ENCODE measurements at places on chromosomes 5 and 9. TPM values are rescaled to one million over a fixed set of nuclear protein-coding genes. Genes with fewer than 3 reads are reported as not detected.

GRCh38 chr5:71703941-71704340 lies 15.1 kb upstream of the CARTPT start:
- DNase-seq, result no peak

DNA sequence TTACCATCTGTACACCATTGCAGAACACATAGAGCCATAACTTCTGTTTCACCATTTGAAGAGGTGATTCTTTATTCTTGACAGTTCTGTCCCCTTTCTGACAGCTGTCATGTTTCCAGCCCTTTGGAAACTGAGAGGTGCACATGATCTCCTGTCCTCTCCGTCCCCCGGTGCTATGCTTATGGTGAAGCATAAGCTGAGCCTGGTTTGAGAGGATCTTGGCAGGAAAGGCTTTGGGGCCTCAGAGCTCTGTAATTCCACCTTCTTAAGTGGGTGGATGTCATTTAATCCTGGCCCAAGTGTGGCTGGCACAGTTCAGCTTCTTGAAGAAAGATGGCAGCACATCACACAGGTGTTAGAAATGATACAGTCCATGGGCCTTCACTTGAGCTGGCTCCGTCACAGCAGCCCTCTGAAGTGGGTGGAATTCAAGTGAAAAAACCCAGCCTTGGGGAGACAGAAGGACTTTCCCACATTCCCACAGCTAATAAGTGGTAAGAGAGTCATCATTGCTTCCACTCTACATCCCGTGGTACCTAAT lies 30.7 kb upstream of the GRPEL2 start:
- no peak for DNase-seq

Gene CDC20B
- total RNA-seq, result not detected

Gene CD72
- 1.4 TPM for total RNA-seq

DNA sequence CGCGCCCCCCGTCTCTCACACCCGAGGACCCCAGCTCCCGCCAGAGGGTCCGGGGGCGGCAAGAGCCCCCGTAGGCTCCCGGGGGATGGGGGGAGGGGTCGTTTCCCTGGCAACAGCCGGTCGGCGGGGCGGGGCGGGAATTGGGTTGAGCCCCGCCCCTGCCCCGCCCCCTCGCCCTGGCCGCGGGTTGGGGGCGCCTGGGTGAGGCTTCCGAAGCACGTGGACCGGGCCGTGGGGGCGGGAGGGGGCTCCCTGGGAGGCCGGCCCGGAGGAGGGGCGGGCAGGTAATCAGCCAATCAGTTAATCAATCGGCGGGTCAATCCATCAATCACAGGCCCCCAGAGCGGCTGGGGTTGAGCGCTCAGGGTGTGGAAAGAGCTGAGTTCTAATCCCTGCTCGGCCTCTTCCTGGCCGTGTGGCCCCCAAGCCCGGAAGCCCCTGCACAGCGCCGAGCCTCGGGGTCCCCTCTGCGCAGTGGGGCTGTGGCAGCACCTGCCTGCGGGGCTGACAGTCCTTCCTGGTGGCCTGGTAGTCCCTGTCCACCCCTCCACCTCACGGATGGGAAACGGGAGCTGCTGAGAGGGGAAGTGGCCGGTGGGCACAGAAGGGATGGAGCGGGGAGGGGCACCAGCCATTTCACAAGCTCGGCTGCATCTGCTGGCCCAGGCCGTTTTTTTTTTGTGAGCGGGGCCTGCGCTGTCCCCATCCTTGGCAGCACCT lies 174.2 kb upstream of the IER5L start:
- peak; percentile 53 for DNase-seq

DNA sequence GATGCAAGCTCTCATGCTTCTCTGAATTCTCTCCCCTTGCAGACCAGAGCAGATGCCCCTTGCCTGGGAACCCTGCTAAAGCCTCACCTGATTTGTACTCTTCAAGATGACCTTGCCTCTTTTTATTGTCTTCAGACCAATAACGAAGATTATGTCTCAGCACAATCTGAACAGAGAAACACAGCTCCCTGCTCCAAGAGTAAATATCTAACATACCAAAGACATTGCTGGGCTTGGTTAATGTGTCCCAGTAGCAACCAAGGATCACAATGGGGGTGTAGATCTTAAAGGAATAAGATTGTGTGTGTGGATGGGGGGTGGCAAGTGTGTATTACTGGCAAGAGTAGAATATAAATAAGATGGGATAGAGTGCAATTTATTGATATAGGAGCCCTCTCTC lies 67.6 kb upstream of the LHFPL2 start:
- DNase-seq, result no peak

GRCh38 chr9:128936171-128936865 lies 11.1 kb downstream of the DOLK start:
- no peak for DNase-seq

- no peak for DNase-seq
These were observed 128.2 kb upstream of the SLC44A1 start for GRCh38 chr9:105116052-105116868.

- DNase-seq, result no peak
These were observed 374.6 kb downstream of the SPATA31D1 start for GRCh38 chr9:82363198-82363597.

GRCh38 chr5:142375944-142376411 lies 51.2 kb upstream of the SPRY4 start:
- DNase-seq, result no peak

DNA sequence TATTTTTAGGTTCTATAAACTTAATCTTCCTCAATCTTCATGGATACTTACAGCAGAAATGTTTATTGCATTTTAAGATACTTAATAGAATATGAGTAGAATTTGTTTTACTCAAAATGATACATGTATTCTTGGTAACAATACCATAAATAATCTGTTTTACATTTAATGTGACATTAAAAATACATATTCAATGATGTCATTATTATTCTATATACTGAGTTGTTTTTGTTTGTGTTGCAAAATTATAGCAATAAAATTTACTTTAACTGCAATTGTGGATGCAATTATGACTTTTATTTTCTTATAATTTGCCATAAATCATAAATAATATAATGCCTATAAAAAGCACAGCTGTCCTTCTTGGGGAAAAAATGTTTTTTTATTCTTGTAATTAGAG lies 275.9 kb upstream of the CCNG1 start:
- DNase-seq, result no peak

DNA sequence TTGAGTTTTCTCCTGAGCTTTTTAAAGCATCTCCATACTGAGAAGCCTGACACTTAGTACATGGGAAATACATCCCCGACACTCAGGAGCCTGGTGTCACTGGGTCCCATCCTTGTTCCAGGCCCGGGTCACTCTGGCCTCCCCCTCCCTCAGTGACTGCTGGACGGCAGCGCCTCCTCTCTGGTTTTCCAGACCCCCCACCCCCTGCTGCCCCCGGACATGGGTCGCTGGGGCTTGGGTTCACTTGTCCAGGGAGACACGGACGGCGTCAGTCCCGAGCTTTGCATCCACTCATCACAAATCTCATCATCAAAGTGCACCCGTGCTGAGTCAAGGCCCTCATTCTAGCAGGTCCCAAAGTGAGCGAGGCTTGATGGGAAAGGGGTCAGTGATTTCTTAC lies 243.0 kb downstream of the IRX2 start:
- no peak for DNase-seq

- no peak for DNase-seq
These were observed at the start of gene SPATA31E1 for GRCh38 chr9:87882627-87883026. Gene SPATA31E1 (plus strand): TSS chr9:87882877. CDS start chr9:87882892, 15 bp downstream.

Gene GARIN3
- total RNA-seq, result not detected

GRCh38 chr9:126397056-126397455 lies 70.4 kb downstream of the MVB12B start:
- DNase-seq, result no peak

Gene SPINK4
- total RNA-seq, result not detected

Gene TUSC1
- not detected for total RNA-seq

Gene FBP1
- total RNA-seq, result 0.80 TPM

Gene PCDHAC1
- 4.1 TPM for total RNA-seq

GRCh38 chr5:96758621-96759020 lies 49.1 kb downstream of the ERAP1 start:
- no peak for DNase-seq

DNA sequence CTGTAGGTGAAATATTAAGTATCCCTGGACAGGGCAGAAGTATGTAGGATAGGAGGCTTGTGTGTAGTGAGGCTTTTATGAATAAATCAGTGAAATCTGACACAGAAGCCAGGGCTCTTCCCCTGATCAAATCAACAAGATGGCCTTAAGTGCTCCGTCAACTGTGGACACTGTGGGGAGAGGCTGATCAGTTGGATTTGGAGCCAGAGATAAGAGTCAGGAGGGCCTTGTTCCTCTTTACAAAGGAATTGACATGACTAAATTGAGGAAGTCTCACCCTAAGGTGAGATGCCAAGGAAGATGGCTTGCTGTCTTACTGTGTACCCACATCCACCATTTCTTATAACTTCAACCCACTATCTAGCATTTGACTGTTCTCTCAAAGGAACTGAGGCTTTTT lies 91.6 kb upstream of the PRRC1 start:
- no peak for DNase-seq

Gene PRRC1
- 63.1 TPM for total RNA-seq

Gene NR6A1
- total RNA-seq, result 63.7 TPM

GRCh38 chr5:10936081-10936855 lies 175.2 kb upstream of the DAP start:
- no peak for DNase-seq

Data from neural crest cell (in vitro differentiated cells).